ENCODE measurements at places on chromosomes 4 and X.

DNA sequence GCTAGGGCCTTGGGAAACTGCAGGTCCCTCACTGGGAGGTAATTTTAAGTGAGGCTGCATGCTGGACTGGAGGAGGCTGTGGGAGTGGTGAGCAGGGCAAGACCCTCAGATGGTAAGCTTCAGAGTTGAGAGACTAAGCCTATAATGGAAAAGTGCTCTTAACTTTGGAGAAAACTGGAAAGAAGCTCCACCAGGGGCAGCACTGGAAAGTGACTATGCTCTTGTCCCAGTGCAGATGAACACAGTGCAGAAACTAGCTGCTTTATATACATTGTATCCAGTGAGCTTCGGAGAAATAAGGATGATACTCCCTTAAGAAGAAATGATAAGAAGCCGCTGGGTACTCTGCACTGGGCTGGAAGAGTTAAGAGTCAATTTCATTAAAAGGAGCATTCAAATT lies 3.2 kb upstream of the MAGEB2 start:
- no peak for DNase-seq

DNA sequence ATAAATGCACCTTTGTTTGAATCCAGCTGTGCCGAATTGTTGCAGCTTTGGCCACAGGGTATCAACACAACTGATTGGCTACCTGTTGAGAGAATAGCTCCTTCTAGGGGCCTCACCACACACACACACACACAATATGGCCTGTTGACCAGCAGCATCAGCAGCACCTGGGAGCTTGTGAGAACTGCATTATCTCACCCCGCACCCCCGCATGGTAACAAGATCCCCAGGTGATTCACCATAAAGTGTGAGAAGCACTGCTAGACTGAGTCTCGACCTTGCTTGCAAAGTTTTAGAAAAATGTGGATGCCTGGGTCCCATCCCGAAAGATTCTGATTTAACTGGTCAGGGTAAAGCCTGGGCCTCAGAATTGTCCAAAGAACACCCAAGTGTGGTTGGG lies 176.9 kb upstream of the PRPS2 start:
- DNase-seq = no peak

- DNase-seq = no peak
Observed at GRCh38 chrX:129689796-129690195, 35.0 kb upstream of the APLN start.

DNA sequence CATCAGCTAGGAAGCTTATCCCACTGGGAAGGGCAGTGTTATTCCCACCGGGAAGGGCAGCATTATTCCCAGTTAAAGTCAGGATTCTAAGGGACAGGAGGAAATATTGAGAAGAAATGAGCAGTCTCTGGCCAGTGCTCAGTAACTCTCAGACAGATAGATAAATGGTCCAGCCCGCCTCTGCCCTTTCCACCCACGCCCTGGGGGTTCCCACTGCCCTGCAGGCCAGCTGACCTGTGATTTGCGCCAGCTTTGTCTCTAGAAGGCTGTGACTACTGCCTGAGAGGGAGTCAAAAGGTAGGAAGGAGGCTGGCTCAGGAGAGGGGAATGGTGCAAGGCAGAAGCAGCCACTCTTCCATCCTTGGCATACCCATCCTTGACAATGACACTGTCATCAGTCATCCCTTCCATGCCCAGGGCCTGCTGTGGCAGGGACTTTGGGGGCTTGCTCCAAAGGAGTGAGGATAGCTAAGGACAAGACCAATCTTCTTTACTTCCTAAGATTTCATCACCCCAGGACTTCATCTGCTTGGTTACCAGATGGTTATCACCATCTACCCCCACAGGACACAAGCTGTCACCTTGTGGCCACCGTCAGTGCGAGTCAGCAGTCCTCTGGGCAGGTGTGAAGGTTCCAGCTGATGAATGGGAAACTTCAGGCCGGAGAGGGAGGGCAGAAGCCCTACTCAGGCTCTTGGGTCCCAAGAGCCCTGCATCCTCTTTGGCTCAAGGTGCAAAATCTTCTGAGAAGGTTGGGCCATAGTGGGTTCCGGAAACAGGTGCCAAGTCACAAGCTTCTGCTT lies 49.5 kb downstream of the SEPSECS start:
- DNase-seq = no peak

DNA sequence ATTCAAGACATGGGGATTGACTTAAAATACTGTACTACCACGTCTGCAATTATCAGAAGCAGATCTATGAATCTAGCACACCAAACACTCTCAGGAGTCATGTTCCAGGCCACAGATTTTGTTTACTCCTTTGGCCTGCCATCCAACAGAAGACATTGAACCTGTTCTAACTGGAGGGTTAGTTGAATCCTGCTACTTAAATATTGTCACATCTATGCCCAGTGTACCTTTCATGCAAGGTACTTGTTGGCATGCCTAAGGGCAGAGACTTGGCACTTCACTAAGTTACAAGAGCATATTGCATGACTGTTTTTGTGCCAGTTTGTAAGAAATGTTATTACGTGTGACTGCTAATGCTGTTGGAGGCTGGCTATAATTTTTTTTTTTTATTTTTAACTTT lies 126.9 kb upstream of the BCOR start:
- DNase-seq = no peak

DNA sequence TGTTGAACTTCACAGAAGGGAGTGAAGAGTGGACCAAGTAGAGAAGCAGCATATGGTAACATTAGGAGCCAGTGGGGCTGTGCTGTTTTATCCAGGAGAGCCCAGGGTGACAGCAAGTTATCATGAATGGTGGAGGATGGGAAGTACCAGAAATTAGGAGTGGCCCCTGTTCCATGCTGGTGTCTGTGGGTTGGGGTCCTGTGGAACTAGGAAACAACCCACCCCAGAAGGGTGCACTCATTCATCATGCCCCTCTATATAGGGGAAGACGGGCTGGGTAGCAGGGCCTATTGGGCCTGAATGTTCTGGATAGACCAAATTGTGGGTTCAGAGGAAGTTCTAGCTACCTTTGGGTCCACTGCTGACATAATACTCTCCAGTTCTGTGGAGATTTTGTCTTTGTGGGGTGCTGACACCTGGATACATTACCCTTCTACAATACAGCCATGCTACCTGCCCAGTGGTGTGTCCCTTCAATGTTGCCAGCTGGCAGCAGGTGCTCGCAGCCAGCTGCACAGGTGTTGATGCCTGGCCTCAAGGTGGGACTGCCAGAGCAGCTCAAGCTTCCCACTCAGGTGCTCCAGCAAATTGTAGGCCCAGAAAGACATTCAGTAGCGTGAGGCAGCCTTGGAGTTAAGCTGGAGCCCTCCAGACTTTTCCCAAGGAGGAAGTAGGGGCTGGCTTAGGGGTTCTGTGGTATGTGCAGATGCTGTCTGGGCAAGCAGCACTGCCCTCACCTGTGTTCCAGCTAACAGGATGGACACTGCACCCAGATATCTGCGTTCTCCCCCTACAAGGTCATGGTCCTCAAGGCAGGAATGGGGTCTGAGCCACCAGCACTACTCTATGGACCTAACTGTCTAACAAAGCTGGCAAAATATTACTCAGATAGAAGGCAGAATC lies 106.5 kb downstream of the NHSL2 start:
- no peak for DNase-seq

DNA sequence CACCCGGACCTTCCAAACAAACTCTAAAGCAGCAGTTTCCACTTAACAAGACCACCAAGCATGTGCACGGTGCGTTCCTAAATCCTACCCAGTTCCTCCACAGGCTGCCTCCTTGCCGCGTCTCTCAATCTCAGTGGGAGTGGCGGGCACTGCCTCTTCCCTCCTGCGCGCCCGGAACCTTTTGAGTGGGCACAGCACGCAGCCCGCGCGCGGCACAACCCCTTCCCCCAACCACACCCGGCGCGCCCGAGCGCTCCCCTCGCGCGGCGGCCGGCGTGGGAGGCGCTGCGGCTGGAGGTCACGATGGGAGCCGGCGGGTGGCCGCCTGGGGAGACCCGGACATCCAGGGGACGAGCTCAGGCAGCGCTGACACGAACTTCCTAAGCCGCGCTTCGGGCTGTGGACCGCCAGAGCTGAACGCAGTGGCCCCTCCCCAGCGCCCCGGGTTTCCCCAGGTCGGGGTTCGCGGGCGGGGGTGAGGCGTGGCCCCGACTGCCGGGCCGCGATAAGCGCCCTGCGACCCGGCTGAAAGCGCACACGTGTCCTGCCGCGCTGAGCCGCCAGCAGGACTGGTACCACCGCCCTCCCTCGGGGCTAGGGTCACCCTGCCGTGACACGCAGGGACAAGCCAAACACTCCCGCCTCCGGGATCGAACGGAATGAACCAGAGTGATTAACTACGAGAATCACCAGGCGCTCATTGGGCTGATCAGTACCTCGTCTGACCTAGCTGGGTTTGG lies at the start of gene ABCG2:
Gene ABCG2, minus strand, starts transcription at position 151 of the 740 bp plus-strand sequence. CDS start 18,644 bp downstream, outside the sequence.
- DNase-seq = peak; percentile 88

- DNase-seq = no peak
Observed at GRCh38 chrX:72366701-72367454, 61.2 kb upstream of the CITED1 start.

DNA sequence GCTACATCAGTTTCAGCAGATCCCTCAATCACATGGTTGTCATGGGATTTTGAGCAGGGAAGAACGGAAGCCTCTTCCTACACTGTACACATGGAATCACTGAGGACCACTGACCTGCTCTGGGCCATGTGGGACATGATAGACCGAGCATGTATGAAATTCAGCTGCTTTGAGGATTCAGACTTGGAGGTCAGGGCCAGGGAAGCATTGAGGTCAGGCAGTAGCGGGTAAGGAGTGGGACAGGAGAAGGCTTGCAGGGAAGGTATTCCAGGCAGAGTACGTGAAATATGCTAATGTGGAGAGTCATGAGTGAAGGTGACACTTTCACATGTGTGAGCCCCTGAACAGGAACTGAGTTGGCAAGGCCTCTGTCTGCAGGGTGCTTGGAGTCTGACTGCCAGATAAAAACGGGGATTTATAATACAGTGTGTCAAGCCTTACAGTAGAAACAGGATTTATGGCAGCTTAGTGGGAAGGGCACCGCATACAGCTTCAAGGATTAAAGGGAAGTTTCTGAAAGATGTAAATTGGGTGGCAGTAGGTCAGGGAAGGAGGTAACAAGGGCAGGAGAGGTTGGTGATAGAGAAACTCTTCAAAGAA lies 111.7 kb downstream of the STK32B start:
- no peak for DNase-seq

- no peak for DNase-seq
Observed at GRCh38 chr4:132958457-132959263, 190.4 kb upstream of the PCDH10 start.

- DNase-seq = peak; percentile 22
Observed at GRCh38 chr4:115234405-115235093, 121.1 kb upstream of the NDST4 start.

DNA sequence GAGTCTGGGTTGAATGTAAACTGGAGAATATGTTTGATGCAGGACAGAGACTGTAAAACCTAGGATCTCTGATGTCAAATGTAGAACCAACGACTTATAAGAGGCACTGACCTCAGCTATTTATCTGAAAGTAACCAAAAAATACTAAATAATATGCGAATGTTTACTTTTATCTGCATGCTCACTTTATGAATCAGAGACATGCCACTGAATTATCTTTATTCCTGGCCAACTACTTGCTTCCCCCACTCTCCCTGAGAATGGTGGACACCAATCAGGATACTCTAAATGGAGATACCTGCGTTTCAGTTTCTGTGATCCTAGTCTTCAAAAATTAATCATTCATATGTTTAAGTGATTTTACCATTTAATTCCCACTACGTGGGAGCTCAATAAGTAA lies 1038.4 kb upstream of the PABPC4L start:
- DNase-seq = no peak

DNA sequence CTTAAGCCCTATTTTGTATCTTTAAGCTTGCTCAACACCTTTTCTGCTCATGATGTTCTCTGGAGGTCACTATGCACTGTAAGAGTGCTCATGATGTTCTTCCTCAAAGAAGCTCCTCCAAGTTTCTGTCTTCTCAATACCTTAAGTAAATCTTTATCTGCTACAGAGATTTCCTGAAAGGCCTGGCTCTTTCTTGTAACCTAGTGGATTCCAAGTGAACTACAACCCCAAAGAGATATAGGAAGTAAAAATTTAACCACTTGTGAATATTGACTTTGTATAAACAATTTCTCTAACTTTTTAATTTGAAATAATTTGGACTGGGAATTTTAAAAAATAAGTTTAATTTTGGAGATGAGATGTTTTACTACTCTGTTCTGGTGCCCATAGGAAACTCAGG lies 39.3 kb upstream of the XK start:
- peak; percentile 33 for DNase-seq

DNA sequence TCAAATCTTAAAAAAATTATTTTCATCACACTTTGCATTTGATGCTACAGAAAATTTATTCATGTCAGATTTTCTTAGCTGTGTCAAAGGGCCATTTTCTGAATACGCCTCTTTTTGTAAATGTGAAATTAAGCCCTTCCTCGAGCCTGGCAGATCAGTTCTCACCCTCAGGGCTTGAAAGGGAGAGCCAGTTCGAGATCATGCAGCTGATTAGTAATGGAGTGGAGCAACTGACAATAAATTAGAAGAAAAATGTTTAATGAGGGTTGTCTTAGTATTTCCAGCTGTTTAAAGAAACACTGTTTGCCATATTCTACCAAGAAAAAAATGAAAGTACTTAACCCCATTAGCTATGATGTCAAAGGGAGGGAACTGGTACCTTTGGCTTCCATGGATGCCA lies 28.7 kb downstream of the CC2D2A start:
- DNase-seq = no peak

DNA sequence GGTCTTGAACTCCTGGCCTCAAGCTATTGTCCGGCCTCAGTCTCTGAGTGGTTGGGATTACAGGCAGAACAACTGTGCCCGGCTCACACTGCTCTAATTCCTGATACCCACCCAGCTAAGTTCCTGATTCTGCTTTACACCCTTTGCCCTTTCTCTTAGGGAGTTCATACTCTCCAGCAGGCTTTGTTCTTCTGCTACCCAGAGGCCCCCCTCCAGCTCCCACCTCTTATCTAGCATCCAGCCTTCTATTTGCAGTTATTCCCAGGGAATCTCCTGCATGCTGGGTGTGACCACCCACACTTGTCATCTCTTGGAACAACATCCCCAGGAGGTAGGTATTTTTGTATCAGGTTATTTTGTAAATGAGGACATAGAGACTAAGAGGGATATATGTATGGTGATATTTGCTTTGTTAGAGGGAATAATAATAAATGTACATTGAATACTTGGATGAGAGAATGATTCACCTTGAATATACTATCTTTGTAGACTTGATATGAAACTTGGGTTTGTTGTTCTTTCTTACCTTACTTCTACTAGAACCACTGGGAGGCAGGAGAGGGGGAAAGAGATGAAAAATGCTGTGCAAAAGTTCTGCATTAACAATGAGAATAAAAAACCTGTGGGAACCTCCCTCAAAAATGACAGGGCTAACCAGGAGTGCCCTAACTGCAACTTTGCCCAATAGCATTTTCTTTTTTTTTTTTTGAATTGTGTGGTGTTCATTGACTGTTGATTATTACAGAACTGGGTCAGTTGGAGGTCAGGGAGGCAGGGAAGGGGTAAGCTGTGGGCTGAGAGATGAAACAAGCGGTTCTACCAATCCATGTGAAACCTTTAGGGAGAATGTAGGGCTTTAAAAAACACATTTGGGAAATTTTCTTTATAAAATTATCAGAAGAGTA lies 157.4 kb downstream of the SPRY1 start:
- no peak for DNase-seq

DNA sequence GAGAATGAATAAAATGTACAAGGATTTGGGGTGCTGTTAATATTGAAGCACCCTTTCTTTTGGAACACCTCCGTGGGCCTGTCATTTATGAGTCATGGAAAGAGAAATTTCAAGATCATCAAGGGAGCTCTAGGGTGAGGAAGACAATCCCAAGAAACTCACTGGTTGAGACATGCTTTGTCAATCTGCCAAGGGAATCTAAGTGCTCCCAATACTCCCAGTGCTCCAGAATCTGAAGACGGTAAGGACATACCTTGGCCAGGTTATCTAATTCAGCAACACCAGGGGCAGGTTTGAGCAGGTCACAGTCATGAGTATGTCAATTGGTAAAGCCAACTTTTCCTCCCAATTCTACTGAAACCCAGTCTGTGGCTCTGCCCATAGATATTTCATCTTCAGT lies 556.4 kb upstream of the CPEB2 start:
- DNase-seq = no peak

Data from hematopoietic multipotent progenitor cell treated with erythropoietin and hydrocortisone succinate and interleukin-3 and kit ligand, for 8 days (in vitro differentiated cells).